Foreskin fibroblast (primary cell): ENCODE measurements at places on chromosomes 5 and 9.

DNA sequence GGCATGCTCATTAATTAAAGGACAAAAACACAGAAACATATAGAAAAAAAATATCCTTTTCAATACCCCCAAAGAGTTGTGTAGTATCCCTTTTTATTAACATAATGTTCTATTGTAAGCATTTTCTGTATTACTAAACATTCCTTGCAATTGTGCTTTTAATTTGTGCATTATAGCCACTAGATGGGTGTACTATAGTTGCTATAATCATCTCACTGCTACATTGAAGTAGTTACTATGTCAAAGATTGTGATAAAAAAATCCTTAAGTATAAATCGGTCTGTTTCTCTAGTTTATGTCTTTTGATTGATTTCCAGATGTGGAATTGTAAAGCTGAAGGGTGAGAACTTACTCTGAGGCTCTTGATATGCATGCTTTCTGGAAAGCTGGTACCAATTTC lies 21.4 kb downstream of the FREM1 start:
- no peak for DNase-seq

GRCh38 chr9:79120533-79120932 lies 451.2 kb upstream of the TLE4 start:
- DNase-seq, result no peak

DNA sequence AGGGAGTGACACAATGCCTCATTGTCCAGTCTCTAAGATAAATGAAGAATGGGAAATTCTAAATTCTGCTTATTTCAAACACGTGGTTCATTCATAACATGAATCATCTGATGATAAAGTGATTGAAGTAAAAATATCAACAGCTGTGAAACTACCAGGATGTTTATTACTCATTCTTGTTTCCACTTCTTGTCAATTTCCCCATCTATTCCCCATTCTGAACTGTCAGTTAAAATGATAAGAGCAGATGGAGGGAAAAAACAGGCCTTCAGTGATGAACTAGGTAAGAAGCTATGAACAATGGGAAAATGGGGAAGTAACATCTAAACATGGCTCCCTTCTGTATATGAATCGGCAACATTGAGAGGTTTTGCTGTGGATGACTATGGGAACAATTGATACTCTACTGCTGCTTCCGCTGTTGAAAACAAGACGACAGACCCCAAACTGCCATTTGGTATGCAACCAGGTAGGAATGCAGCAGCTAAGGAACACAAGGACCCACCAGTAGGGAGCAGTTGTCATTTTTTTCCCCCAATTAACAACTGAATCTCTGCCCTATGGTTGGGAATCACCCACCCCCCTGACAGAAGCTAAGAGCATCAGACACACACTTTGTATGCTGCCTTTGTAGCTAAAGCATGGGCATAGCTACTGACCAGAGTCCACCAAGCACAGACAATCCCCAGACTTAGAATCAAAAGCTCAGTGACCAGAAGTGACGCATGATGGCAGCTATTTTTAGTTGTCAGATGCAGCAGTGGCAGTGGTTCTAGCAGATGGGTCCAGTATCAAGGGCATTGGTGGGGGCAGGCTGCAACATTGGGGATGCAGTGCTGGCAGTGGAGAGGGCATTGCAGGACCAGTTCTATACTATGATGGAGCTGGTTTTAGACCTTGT lies 52.9 kb upstream of the ZNF366 start:
- peak; percentile 14 for DNase-seq

- no peak for DNase-seq
Measured at GRCh38 chr9:124037790-124038189, 26.2 kb downstream of the LHX2 start.

DNA sequence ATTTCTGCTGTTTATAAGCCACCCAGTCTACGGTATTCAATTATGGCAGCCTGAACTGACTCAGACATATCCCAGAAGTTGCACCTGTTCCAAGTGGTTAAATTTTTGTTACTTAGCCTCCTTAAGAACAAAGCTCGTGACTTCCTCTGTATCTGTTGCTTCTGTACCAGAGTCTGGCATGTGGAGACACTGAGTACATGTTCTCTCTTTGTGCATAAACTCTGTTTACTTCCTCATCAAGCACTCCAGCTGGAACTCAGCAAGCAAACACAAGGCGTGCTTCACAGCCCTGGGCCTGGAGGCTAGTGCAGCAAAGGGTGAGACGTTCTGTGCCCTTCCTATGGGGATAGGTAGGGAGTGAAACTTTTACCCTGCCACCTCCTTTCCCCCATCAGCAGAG lies 19.0 kb downstream of the C9orf152 start:
- DNase-seq, result peak; percentile 26

- DNase-seq, result peak; percentile 74
Measured at GRCh38 chr9:74742792-74743730, 144.7 kb downstream of the TRPM6 start.

DNA sequence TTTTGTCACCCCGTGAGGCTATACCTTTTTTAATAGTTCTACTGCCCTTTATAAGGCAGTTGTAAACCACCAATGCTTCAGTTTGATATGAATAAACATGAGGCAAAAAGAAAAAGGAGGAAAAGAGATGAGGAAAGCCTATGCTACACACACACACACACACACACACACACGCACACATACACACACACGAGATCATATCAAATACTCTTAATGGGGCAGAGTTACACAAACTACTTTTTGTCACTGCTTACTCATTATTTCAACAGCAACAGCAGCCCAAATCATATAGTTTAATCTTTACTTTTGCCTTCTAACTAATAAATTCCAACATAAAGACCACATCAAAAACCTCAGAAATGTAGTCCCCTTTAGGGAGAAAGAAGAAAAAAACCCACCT lies 116.8 kb upstream of the PAM start:
- DNase-seq, result no peak

GRCh38 chr5:135216471-135217343 lies 182.3 kb downstream of the MACROH2A1 start:
- no peak for DNase-seq

- DNase-seq, result no peak
Measured at GRCh38 chr9:138014563-138014945, 137.0 kb downstream of the CACNA1B start.

- no peak for DNase-seq
Measured at GRCh38 chr5:72369301-72369700, 49.1 kb downstream of the PTCD2 start.

DNA sequence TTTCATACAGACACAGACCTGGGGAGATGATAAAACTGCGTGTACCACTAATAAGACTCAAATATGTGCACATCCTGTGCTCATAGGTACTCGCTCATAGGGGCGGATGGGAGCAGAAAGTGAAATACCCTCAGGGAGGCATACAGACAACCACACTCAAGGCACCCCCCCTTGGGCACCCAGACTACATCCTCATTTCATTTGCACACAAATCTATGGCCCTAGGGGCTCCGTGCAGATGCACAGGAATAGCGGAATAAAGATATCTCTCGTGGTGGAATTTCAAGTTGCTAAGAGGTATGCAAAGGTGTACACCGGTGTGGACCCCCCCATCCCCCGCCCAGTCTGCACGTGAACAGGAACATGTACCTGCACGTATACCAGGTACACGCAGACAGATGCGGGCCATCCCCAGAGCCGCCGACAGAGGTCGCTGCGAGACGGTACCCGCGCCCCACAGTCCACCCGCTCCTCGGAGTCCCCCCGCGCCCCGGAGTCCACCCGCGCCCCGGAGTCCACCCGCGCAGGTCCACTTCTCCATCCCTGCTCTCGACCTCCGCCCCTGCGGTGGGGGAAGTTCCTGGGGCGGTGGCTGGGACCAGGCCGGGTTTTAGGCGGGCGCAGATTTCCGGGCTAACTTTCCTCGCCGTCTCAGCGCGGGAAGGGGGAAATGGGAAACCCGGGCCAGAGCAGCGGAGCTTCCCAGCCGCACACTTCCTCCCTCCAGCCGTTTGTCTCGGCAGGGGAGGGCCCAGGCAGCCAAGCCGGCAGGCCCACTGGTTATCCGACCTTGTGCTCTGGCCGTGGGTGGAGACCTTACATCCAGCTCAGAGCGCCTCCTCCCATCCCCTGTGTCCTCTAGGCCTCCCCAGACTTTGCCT lies 1.0 kb upstream of the IL12B start:
- DNase-seq, result peak; percentile 18

DNA sequence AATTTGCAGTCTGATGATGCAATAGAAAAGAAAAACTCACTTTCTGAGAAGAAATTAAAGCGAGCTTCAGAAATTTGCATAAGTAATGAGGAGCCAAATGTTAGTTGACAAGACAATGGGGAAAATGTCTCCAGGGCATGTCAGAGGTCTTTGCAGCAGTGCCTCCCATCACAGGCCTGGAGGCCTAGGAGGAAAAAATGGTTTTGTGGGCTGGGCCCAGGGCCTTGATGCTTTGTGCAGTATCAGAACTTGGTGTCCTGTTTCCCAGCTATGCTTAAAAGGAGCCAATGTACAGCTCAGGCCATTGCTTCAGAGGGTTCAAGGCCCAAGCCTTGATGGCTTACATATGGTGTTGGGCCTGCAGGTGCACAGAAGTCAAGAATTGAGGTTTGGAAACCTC lies 298.4 kb downstream of the SMARCA2 start:
- DNase-seq, result no peak

DNA sequence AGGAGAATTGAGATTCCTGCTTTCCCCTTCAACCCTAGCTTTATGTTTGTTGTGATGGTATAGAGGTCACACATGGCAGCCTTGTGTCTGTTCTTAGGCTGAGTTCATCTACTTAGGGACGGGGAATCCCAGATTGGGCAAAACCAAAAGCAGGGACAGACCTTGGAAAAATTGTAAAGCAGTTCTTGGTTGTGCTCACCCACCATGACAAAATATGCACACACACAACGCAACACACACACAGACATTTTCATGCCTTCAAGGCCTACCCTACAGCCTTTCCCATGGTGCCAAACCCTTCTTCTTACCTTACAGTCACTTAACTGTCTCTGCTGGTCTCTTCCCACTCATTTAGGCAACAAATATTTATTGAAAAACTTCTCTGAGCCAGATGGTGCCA lies 14.8 kb downstream of the PCDHGC5 start:
- no peak for DNase-seq

DNA sequence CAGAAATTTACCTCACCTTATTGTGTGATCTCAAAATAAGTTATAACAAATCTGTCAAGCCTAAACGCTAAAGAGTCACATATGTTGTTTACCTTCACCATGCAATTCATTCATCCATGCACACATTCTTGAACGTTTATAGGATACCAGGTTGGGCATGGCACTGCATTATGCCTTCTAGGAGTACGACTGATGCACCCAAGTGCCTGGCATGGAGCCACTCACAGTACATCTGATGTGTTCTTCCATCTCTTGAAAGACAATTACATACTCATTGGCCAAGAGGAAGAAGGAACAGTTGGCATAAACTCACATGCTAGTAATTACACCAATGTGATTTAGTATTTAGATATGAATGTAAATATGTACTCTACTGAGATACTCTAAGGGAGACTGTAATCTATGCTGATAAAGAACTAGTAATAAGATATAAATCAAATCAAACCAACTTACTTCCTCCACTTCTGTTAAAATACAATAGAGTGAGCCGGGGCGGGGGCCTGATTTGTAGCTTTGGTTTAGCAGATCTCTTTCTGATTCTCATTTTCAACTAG lies 90.7 kb downstream of the LPAR1 start:
- DNase-seq, result no peak

GRCh38 chr5:63563008-63563917 lies 399.0 kb downstream of the HTR1A start:
- no peak for DNase-seq

- DNase-seq, result peak; percentile 38
Measured at GRCh38 chr9:75455444-75455921, 367.2 kb downstream of the OSTF1 start.

- peak; percentile 74 for DNase-seq
Measured at GRCh38 chr5:141326088-141326854, 4.0 kb upstream of the PCDHGA1 start.

DNA sequence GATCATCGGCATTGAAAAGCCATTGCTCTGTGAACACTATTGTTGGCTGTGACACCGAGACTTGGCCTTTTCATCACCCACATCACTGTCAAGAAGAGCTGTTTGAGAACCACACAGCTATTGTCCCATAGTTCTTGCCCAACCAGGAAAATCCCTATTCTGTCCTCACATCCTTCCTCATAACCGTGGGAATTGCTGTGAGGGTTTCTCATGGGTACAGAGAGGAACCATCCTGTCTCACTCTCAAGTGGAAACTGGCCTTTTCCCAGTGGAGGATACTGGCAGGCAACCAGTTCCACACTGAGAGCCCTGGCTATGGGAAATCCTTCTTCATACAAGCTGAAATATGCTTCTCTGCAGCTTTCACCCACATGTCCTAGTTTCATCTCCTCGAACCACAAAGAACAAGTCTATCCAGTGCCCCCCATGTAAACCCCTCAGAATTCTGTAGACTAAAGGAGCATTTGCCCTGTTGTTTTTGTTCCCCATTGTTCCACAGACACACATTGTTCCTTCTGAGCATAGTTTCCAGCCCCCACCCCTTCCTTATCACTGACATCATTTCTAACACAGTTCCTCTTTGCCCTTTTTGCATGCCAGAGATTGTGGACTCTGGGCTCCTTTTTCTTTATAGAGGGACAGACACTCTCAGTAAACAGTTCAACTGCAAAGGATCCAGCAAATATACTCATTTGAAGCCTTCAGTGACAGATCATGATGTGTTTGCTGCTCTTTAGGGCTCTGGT lies 57.8 kb upstream of the C5orf46 start:
- no peak for DNase-seq

DNA sequence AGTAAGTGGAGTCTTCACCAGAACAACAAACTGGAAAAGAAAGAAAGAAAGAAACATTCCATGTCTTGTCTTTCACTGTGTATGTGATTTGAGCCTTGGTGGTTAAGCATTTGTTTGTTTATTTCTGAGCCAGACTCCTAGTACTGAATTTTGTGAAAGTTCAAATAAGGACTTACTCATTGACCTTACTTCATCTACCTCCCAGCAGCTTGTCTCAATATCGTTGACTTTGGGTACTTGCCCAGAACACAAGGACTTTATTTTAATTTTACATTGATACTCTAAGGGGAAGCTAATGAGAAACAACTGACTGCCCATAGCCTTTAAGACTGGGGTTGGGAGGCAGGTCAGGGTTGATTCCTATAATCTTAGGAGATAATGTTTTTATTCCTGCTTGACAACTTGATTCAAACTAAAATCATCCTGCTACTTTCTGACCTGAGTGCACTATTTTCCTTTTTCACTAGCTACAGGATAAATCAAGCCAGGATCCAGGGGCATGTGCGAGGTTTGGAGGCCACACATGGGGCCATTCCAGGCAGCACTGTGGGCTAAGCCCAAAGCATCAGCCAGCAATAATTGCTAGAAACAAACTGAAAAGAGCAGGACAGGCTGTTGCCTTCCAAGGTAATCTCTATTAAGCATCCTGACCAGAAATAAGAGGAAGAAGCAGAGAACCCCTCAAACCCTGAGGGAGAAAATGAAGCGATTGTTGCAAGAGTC lies 138.9 kb upstream of the RUSC2 start:
- peak; percentile 94 for DNase-seq
